ENCODE measurements at places on chromosomes 4 and X.
A peak's percentile ranks its signal among the peaks of the same experiment; 100 is the strongest.

DNA sequence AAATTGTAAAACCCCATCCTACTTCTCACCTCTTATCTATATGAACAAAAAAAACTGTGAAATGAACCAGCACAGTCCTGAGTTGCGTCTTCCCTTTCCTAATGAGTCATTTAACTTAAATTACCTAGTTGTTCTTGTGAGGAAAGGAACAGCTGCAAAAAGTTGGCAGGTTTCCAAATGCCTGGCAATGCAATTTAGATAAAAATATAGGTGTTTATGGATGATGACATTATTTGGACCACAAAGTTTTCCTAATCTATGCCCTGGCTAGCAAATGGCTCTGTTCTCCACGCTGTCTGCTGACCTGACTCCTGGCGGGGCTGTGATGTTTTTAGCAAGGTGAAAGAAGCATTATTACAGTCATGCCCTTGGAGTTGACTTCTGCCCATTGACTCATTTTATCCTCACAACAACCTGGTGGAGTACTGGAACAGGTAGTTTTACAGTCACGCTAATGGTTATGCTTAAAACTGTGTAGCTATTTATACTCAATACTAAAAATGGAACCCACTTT lies 29.8 kb upstream of the RELL1 start:
- no peak for DNase-seq

DNA sequence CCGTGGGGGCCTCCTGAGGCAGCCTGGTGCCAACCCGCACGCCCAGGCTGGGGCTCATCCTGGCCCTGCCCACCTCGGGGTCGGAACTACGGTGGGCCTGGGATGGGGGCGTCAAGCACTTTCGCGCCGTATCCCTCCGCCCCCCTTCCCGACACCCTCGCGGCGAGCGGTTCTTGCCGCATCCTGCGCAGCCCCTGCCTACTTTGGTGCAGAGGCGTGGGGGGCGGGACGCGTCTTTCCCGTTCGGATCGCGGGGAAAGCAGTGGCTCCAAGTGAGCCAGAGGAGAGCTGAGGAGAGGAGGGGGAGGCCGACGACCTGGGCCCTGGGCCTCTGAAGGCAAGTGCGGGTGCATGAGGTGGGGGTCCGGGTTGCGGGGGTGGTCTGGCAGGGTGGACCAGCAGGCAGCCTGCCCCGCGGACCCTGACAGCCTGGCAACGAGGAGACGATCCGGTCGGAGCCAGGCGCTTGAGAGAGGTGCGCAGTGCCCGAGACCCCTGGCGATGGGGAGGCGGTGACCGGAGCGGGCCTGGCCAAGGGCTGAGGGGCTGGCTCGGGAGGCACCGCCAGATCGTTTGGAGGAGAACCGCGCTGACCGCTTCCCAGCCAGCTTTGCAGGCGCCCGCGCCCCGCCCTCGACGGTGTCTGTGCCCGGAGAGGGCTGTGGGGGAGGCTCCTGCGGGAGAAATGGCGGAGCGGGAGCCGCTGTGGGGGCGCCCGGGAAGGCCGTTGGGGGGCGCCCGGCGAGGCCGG lies at the start of gene GPRASP2:
Gene GPRASP2, plus strand, starts transcription at position 233 of the 751 bp plus-strand sequence. CDS start 2,422 bp downstream, outside the sequence.
- DNase-seq, result peak; percentile 79

DNA sequence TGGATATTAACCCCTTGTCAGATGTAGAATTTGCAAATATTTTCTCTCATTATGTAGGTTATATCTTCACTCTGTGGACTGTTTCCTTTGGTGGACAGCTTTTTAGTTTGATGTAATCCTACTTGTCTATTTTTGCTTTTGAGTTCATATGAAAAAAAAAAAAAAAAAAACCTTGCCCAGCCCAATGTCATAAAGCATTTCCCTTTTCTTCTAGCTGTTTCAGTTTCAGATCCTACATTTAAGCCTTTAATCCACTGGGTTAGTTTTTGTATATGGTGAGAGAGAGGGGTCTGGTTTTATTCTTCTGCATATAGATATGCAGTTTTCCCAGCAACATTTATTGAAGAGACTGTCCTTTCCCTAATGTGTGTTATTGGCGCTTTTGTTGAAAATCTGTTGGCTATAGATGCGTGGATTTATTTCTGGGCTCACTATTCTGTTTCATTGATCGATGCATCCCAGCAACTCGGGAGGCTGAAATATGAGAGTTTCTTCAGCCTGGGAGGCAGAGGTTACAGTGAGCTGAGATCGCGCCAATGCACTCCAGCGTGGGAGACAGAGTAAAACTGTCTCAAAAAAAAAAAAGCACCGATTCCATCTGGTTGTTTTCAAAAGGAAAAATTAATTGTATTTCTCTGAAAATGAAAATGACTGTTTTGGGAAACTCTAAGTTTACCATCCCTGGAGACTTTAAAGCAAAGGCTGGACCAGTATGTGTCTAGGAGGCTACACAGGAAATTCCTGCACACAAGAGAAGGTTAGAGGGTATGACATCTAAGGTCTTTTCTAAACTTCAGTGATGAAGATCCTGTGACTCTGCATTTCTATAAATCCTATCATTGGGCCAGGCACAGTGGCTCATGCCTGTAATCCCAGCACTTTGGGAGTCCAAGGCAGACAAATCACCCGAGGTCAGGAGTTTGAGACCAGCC lies 35.6 kb downstream of the STEEP1 start:
- DNase-seq, result no peak

GRCh38 chr4:65437102-65437501 lies 233.2 kb downstream of the EPHA5 start:
- DNase-seq, result no peak

DNA sequence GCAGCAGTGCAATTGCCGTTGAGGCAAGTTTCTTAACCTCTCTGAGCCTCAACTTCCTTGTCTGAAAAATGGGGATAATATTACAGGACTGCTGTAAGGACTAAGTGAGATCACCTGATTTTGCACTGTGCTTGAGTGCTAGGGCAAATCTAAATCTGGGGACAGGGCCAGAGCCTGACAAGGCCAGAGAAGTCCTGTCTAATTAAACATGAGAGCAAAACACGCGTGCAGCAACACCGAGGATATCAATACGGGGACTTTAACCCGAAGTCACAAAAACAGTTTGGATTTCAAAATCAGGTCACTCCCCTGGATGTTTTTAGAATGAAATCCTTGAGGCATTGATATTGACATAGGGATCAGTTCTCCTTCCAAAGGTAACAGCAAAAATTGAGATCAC lies 5.7 kb upstream of the GJB1 start:
- no peak for DNase-seq

DNA sequence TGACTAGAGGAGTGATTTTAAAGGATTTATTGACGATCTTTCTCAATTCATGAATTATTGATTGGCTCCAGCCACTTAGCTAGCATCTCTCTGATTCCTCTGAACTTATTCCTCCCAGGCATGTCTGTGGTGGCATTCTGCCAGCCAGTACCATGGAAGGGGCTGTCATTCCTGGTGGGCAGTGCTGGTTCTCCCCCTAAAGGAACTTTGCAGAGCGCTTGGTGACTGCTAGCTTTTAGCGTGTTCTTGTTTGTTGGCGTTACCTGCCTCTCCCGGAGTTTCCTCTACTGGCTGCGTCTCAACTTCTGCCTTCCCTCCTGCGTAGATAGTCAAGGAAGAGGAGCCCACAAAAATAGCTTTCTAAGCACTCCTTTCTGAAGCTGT lies 19.3 kb downstream of the SRD5A3 start:
- DNase-seq, result no peak

DNA sequence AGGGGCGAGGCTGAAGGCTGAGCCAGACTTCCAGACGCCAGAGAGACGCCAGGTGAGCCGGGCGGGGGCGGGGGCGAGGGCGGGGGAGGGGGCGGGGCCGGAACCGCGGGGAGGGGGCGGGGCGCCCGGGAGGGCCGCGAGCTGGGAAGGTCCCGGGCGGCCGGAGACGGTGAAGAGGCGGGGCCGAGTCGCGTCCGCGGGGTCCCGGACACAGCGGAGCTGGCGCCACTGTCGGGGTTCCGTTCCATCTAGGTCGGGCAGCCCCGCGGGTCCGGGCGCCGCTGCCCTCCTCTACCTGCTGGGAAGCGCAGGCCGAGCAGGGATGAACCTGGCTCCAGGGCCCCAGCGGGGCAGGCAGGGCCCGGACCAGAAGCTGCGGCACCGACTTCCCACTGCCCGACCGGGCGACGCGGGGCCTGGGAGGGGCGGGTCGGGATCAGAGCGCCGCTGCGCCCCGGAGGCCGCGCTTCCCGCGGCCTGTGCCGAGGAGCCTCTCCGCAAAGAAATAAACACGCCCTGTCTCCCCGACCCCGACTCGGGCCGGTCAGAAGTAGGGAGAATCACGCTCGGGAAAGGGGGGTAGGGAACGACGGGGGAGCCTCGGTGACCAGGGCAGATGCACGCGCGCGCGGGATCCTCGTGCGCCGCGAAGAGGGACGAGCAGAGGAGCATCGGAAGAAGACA lies 10.6 kb downstream of the HMX1 start:
- DNase-seq, result peak; percentile 18

DNA sequence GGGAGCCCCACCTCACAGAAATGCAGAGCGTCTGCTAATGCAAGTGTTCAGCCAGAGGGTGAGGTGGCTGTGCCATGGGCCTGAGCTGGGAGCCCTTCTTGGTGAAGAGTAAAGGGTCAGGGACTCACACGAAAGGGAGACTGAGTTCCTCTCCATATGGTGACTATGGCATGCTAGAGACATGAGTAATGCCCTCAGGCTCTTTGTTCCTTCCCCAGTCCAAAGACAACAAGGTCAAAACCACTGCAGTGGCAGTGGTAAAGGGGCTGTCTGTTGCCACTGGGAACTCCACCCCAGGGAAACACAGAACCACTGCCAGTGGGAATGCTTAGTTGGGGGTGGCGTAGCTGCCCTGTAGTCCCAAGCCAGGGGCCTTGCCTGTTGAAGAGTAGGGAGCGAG lies 22.4 kb downstream of the RAB40AL start:
- no peak for DNase-seq

DNA sequence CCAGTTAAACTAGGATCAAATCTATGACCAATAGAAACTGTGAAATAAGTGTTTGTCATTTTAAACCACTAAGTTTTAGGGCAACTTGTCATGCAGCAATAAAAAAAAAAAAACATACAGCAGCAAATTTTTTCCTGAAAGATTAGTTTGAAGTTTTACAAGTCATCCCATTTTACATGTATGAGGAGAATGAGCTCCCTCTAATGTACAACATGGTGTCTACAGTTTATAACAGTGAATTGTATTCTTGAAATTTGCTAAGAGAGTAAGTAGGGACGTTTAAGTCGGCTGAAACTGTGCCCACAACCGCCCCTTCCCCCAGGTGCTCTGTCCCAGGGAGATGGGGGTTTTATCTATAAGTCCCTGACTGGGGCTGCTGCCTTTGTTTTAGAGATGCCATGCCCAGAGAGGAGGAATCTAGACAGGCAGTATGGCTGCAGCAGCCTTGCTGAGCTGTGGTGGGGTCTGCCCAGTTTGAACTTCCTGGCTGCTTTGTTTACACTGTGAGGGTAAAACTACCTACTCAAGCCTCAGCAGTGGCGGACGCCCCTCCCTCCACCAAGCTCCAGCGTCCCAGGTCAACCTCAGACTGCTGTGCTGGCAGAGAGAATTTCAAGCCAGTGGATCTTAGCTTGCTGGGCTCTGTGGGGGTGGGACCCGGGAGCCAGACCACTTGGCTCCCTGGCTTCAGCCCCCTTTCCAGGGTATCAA lies 499.3 kb upstream of the CT83 start:
- DNase-seq, result no peak

DNA sequence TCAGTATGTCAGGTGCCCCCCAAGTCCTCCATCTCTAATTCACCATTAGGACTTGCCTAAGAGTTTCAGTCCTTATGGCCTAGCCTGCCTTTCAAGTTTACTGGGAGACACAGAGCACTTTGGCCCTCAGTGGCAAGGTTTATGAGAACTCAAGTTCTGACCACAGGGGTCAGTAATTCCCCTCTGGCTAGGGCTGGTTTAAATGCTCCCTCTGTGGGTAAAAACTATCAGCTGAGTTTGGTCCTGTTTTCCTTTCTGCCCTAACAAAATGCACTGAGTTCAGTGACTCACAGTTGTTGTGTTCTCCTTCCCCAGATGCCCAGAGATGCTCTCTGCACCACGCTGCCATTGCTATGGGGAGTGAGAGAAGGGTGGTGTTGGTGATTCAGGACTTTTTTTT lies 163.2 kb downstream of the RELL1 start:
- DNase-seq, result no peak

DNA sequence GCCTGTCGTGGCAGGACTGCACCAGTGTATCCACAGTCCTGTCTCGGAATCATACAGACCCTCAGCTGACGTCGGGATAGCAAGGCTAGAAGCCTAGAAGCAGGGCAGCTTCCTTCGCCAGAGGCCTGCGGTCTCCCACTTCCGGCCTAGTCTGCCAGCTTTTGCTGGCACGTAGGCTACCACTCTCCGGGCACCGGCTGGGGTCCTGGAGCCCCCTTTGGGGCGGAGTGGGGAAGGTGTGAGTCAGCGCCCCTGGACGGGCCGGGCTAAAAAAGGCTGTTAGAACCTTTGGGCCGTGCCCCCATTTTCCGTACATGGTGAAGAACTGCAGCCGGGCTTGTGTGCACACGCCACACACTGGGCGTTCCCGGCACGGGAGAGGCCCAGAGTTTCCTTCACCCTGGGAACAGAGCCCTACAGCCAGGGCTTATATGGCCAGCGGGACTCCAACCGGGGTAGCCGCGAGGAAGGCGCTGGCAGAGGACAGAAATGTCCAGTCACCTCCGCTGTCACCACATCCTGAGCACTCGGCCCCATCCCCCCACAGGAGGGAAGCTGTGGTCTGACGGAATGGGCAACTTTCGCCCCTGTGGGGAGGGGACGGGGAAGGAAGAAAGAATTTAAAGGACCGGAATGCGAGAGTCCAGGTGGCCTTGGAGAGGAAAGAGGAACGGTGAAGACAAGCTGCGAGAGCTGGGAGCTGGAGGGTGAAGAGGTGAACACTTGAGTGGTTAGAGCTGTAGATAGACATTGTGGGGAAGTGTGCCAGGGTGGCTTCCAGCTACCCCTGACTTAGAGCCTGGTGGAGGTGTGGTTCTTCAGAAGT lies 4.6 kb downstream of the MAGIX start:
- DNase-seq, result peak; percentile 86

DNA sequence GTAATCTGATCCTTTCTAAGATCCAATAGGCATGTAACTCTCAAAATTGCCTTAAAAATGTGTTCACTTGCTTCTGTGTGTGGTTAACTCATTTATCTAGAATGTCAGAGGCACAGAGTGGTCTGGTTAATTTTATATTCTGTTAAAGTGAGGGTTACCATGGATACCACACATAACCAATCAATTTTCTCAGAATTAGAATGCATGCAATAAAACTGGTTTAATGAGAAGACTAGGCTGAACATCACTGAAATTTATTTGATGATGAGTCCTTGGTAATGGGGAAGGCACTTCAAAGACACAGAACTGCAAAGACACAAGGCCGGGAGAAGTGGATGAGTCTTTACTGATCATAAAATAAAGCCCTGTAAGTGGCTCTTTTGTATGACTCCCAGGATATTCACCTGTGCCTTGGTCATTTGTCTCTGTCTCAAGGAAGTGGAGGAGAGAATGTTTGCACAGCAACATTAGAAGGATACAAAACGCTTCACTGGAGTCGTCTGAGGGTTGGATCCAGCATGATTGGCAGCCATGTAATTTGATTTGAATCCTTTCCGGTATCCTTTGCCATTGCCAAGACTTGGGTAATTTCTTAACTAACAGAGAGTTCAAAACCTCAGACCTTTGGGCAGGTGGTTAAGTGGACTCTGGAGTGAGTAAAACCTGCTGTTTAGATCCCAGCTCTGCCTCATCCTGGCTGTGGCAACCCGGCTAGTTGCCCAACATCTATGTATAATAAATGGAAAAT lies 94.0 kb upstream of the RBPJ start:
- DNase-seq, result no peak

All from left ventricle myocardium superior (tissue), 1 donor.